SK-N-DZ (cell line): ENCODE measurements at places on chromosomes 4 and X.

DNA sequence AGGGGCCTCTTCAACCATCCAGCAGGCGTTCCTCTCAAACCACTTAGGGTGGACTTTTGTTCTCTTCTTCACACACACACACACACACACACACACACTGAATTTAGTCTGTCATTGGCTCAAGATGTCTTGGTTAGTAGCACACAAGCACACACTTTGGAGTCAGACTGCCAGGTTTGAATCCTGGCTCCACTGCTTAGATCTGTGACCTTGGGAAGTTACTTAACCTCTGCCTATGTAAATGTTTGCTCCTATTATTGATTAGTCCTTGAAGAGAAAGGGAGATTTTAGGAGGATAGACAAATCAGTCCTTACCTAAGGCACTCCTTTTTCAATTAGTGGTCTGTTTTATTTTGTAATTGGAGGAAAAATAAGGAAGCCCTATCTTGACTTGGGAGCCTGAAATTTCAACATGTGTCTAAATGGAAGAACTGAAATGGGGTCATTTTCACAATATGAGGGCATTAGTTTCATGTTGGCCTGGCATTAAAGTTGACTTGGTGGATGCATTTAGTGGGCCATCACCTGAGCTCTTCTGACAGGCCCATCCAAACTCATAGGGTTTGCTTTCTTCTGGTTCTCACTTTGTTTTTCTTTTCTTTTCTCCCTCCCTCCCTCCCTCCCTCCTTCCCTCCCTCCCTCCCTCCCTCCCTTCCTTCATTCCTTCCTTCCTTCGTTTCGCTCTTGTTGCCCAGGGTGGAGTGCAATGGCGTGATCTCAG is 13.3 kb upstream of the TMEM131L start:
- no peak for DNase-seq

GRCh38 chrX:40543661-40544328 is 37.0 kb upstream of the ATP6AP2 start:
- peak; percentile 66 for DNase-seq

DNA sequence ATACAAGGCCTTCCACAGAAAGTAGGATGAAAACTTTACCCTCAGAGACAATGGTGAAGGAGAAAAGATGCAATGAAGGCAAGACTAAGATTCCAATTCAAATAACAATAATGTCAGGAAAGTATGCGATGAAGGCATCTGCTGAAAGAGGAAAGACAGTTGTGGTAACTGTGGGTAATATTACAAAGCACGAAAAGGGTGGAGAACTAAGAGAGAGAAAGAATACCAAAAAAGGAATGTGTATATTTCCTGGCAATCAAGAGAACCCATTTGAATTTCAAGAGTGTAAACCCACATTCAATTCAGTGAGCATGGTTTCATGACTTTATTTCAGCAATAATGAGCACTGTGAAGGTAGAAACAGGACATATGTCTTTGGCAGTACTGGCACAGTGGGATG is 225.5 kb downstream of the PALLD start:
- no peak for DNase-seq

DNA sequence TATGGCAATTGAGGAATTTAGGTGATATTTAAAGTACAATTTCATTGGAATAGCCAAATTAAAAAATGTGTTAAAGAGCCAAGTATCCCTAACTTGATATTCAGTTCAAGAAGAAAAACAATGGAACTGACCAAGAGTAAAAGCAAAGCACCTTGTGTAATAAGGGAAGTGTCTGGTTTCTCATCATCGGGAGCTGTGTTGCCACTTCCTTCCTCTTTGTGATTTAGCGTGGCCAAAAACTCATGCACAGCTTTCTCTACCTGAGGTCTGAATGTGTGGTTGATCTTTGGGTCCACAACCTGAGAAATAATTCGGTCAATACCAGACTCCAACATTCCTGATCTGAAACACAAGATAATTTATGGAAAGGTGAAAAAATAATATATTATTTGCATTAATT is 12.4 kb downstream of the BOD1L1 start:
- no peak for DNase-seq

- DNase-seq = peak; percentile 4
Observed at GRCh38 chr4:185424905-185425646, 688 bp downstream of the UFSP2 start.

DNA sequence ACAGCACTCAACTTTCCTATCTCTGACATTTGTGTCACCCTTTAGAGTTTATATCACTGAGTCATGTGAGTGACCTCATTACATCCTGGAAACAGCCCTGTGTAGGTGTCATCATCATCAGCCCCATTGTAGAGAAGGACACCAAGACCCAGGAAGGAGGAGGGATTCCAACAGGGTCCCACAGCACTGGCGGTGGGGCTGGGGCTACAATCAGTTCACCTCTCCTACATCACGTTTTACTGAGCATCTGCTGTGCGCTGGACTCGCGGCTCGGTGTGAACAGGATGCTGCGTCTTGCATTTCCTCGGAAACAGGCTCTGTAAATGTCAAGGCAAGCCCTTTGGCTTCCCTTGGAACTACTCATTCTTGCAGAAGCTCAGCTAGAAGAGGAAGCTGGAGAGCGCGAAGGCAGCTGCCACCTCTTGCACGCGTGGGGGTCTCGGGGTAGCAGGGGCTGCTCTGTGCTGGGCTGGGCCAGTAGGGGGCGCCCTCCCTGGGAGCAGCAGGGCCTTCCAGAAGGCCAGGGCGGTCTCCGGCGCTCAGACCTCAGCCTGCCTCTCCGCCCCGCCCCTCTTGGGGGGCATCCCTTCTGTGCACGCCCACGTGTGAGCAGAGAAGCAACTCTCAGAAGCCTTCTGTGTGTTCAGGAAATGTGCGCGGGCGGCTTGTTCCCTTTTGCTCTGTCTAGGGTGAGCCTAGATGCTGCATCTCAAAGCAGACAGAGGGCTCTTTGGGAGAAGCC is 29.0 kb downstream of the REELD1 start:
- no peak for DNase-seq

- DNase-seq = no peak
Observed at GRCh38 chrX:19156186-19156585, 33.9 kb upstream of the ADGRG2 start.

DNA sequence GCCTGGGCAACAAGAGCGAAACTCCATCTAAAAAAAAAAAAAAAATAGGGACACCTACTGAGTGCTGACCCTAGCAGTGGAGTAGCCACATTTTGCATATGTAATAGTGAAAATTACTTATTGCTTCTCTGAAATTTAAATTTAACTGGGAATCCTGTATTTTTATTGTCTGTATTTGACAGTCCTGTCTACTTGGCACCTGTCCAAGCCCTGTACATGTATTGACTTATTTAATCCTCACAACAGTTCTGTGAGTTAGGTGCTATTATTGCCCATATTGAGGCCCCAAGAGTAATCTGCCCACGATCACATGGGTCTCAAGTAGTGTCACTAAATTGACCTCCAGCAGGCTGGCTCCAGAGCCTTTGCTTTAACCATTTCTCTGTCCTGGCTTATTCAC is 81.6 kb downstream of the WDR19 start:
- DNase-seq = no peak

DNA sequence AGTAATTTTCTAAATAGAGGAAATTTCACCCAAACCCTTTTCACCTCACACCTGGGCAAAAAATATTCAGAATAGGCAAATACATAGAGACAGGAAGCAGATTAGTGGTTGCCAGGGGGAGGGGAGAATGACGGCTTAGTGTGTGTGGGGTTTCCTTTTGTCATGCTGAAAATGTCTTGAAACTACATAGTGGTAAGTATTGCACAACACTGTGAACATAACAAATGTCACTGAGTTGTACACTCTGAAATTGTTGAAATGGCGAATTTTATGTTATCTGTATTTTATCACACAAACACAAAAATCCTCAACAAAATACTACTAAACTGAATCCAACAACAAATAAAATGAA is 60.7 kb upstream of the PLAC1 start:
- DNase-seq = no peak

GRCh38 chr4:182578402-182578801 is 335.2 kb downstream of the TENM3 start:
- no peak for DNase-seq

- no peak for DNase-seq
Observed at GRCh38 chrX:91066104-91066503, 368.5 kb upstream of the PABPC5 start.

DNA sequence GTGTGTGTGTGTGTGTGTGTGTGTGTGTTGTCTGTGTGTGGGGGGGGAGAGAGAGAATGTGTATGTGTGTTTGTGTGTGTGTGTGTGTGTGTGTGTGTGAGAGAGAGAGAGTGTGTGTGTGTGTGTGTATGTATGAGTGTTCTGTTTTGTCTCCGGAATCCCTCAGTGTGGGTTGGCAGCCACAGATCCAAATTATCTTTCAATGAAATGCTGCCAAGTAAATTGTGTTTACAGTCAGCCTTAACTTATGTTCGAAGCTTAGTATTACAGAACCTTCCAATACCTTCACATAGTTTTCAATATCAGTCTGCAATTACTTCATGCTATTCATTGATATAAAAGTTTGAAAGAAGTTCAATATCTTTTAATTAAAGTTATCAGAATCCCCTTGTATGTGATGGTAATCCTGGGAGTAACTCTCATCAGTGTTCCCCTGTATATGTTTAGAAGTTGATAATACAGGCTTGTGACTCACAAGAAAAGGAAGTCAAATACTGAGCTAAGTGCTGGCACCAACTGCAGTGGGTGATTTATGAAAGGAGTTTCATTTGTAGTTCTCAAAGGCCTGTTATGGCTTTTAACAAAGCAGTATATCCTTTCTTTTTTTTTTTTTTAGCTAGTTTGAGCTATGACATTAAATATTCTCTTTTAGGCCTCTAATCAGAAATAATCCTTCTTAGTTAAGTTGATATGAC is 51.6 kb upstream of the HTR2C start:
- no peak for DNase-seq

- DNase-seq = no peak
Observed at GRCh38 chr4:120526033-120526432, 396.5 kb downstream of the PRDM5 start.

DNA sequence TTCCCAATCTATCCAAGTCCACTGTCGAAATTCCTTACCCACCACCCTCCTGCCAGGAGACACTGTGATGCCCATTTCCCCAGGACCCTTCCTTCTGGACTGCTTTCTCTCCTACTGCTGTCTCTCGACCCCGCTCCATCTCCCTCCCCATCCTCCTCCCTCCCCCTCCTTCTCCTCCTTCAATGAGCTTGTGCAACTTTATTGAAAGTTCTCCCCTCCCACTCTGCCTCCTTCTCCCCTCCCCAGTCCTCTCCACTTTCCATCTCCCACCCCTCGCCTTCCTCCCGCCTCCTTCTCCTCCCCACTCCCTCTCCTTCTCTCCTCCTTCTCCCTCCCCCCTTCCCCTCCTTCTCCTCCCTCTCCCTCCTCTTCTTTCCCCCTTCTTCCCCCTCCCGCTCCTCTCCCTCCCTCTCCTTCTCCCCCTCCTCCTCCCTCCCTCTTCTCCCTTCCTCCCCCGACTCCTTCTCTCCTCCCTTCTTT is 116.6 kb upstream of the FAT1 start:
- DNase-seq = no peak

- no peak for DNase-seq
Observed at GRCh38 chr4:153931804-153932203, 142.9 kb upstream of the SFRP2 start.

DNA sequence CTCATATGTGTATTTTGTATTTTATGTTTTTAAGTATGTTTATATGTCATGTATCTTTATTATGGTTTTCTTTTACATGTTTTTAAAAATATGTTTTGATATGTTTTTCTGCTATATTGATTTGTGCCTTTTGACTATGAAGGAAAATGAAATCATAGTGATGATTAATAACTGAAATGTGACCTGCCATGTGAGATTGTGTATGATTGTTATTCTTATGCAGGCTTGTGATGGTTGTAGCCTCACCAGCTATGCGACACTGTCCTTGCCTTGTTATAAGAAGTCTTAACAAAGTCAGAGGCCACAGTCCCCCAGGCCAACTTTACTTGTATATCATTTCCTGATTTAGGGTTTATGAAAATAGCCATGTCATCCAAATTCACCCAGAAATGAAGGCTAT is 83.2 kb downstream of the TMEM131L start:
- DNase-seq = no peak

GRCh38 chr4:1195891-1196401 is 23.6 kb upstream of the SPON2 start:
- no peak for DNase-seq

GRCh38 chr4:23001478-23001877 is 308.7 kb downstream of the GBA3 start:
- DNase-seq = no peak

- DNase-seq = no peak
Observed at GRCh38 chr4:113311047-113311446, 261.6 kb downstream of the ANK2 start.

DNA sequence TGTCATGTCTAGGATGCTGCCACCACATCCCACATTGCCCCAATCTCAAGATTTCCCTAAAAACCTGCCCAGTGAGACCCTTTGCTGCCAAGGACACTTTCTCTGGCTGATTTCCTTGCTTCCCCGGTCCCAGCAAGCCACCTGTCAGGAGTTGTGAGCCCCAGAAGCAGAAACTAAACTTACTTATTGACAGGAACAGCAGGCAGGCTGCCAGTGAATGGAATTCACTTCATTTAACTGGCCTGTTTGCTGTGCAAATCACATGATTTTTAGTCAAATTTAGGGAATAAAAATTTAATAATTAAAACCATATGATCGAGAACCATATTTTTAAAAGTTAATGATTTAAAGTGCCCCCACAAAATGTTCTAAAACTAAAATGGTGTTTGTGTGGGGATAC is 48.5 kb downstream of the MAMLD1 start:
- DNase-seq = no peak
